ENCODE measurements at places on chromosomes 11 and 22.

- no peak for DNase-seq
Measured at GRCh38 chr11:126317432-126317755, 13.5 kb downstream of the DCPS start.

DNA sequence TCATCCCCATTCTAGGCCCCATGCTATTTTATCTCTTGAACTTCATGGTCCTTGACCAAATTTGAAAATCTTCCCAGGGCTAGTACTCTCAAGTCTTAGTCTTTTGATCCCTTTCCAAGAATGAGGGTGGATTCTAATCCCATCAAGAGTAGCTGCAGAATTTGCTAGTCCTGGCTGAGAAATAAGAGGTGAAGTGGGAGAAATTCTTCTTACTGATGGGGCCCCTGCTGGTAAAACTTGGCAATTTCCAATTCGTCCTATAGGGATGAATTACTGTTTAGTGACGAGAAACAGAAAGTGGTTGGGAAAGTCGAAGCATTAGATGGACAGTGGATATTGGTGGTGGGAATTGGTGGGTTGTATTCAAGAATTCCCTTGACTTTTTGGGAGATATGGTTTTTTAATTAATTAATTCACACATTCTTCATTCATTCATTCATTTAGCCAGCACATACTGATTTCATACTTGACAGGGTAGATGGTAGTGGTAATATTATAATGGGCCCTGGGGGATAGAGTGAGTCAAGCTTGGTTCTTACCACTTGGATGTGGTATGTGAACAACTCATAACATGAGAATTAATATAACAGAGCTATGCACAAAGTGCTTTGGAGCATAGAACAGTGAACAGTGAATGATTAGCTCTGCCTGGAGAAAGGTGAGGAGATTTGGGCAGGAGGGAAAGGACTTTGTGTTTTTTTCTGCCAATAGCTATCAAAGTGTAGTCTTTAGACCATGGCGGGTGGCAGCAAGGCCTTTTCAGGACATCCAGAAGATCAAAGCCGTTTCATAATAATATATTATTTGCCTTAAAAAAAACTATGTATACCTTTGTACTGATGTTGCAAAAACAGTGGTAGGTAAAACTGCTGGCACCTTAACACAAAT is 103.8 kb downstream of the STIM1 start:
- DNase-seq: no peak

GRCh38 chr22:37428649-37429586 is 1.6 kb upstream of the ELFN2 start:
- peak; percentile 76 for DNase-seq

DNA sequence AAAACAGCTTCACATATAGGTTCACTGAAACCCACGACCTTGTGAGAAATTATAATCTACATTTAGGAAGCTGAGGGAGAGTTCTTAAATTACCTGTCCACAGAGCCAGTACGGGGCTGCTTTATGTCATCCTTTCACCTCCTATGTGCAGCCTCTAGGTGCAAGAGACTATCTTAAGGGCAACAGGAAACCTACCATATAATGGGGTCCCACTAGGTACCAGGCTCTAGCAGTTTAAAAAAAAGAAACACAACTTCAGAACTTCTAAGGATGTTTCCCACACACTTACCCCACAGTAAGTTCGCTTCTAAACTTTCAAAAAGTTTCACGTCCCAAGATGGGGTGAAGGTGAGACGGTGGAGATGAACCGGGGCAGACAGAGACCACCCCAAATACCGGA is 573 bp downstream of the STK33 start:
- no peak for DNase-seq

DNA sequence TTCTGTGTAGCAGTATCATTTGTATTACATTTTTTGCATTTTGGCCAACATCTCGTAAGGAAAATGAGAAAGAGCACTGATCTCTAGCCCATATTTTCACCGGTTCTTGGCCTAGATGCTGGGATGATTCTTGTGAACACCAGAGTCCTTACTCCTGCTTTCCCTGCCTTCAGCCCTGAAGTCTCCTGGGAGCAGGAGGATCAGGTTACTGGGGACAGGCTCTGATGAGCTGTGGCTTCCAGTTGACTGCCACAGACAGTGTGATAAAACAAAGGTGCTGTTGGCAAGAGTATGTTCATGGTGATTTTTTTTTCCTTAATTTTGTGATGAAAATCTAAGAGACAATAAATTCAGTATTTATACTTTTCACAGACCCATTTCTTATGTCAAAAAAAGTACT is 34.2 kb upstream of the ADSL start:
- no peak for DNase-seq

GRCh38 chr11:110606415-110606814 is 105.8 kb downstream of the ARHGAP20 start:
- DNase-seq: no peak

DNA sequence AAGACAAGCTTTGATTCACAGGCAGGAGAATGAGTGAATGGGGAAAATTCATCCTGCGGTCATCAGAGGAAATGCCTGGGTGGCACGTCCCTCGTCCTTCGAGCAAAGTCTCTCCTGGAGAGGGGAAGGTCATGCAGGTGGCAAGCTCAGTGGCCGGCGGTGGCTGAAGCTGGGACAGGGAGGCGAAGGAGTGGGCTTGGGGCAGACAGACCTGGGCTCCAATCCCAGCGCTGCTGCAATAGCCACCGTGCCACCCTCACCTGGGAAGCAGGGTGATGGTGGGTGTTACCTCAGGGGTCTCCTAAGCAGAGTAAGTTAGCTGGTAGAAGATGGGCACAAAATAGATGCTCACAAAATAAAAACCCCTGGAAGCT is 22.4 kb upstream of the CACNG2 start:
- DNase-seq: no peak

Measured in WERI-Rb-1 (cell line).